ENCODE measurements at places on chromosomes 2 and 18.

GRCh38 chr2:45736757-45737704, 85.6 kb downstream of the PRKCE start:
- DNase-seq, result no peak

- DNase-seq, result peak; percentile 92
Observed at GRCh38 chr18:50374753-50375391, at the start of gene SKA1. Gene SKA1, plus strand, starts transcription at chr18:50375046. Its CDS starts 785 bp downstream, at chr18:50375831.

- no peak for DNase-seq
Observed at GRCh38 chr2:241490825-241491506, 17.4 kb downstream of the STK25 start.

DNA sequence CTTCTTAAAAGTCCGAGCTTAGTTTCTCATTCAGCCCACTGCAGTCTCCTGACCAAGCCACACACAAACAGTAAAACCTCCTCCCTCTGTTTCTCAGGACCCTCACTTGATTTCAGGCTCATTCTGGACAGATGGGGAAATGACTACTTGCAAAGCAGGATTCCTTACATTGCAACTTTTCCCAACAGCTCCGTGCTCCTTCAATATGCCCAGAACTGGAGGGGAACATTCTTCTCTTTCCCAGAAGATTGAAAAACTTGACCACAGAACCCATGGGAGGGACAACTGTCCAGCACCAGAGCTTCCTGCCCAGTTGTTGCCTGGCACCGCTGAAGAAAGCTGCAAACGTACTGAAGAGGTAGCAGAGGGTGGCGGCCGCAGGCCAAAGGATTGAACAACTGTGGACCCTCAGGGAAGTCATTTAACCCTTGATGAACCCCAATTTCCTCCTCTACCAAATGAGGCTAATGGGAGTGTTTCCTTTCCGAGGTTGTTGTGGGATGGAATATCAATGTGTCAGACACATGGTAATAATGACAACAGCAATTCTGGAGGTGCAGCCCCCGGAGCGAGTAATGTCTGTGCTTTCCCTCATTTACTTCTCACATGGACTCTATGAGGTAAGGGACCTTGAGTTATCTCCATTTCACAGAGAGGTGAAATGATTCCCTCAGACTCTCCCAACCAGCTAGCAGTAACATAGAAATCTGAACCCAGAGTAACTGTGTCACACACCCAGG, 25.0 kb downstream of the BCL11A start:
- DNase-seq, result no peak

DNA sequence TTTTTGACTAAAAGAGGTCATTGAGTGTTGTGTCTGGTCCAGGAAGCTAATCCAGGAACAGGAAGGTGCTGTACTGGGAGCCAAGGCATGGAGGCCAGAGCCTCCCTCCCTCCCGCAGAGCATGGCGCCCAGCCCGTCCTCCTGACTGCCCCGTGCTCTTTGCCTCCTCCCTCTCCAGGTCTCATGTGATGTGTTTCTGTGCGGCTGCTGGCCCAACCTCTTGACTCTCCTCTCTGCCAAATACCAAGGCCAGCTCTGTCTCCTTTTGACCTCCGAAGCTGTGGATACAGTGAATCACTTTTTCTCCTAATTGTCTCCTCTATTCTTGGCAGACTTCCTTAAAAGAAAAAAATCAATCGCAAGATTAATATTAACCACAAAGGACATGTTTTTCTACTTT, 284.1 kb downstream of the PHLPP1 start:
- no peak for DNase-seq

Data from stimulated activated CD4-positive, alpha-beta T cell treated with anti-CD3 and anti-CD28 coated beads, Interleukin-2, amount 100 ng/mL, for 24 hours (primary cell).